ENCODE measurements at places on chromosomes 7 and 10.

GRCh38 chr7:133754708-133755107 is 372.4 kb upstream of the LRGUK start:
- no peak for DNase-seq

DNA sequence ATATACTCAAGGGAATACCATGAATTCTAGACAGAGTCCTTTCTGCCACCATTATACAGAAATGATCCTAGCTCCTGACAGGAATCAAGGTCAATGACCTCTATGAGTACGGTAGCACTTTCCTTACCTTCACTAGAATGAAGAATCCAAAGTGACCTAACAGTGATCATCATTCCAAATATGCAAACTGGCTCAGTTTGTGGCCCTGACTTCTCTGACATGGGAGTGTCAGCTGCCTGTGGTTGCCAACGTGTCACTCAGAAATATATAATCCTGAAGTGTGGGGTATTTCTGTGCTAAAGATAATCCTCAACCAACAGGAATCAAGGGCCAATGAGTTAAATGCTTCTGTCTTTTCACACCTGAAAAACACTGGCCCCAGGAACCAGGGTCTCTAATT is 45.7 kb downstream of the COPG2 start:
- DNase-seq, result no peak

GRCh38 chr7:70577078-70577477 is 554.9 kb upstream of the GALNT17 start:
- no peak for DNase-seq

- peak; percentile 71 for DNase-seq
These were observed 277.7 kb downstream of the ZEB1 start for GRCh38 chr10:31596765-31597164.

DNA sequence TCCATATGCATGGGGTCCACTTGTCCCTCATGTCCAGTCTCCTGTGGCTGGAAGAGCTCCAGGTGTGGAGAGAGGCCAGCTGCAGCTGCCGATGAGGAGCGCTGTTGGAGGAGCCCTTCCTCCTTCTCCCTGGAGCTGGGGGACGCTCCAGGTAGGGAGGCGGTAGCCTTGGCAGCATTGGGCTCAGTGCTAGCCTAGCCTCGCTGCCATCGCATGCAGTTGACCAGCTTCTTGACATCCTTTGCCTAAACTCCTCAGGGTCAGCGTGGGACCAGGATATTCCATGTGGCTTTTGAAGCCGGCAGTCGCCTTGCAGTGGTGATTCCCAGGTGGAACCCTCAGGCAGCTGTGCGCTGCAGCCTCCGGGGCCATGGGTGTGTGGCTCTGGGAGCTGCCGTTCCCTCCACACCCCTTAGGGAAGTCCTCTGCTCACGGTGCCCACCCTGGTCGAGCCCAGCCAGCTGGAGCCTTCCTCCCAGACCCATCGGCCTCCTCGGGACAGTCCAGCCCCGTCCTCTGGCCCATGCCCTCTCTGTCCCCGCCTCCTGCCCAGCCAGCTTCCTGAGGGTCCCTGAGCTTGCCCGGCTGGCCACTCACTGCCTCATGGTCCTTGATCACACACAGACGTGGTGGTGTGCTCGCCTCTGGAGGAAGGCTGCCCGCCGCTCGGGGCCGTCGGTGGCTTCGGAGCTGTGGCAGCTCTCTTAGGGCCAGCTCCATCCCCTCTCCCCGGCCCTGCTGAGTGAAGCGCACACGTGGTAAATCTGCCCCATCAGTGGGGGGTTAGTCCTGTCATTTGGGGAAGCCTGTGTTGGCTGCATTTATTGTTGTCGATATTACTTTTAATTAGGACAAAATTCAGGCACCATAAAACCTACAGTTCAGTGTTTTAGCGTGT is 21.2 kb downstream of the INPP5A start:
- no peak for DNase-seq
